T-cell (primary cell): ENCODE measurements at places on chromosomes 7 and 10.
A peak's percentile ranks its signal among the peaks of the same experiment; 100 is the strongest.

- DNase-seq: no peak
Measured at GRCh38 chr7:36607721-36608095, 116.6 kb downstream of the AOAH start.

GRCh38 chr7:47968847-47969774 lies 10.3 kb downstream of the HUS1 start:
- DNase-seq: peak; percentile 6

DNA sequence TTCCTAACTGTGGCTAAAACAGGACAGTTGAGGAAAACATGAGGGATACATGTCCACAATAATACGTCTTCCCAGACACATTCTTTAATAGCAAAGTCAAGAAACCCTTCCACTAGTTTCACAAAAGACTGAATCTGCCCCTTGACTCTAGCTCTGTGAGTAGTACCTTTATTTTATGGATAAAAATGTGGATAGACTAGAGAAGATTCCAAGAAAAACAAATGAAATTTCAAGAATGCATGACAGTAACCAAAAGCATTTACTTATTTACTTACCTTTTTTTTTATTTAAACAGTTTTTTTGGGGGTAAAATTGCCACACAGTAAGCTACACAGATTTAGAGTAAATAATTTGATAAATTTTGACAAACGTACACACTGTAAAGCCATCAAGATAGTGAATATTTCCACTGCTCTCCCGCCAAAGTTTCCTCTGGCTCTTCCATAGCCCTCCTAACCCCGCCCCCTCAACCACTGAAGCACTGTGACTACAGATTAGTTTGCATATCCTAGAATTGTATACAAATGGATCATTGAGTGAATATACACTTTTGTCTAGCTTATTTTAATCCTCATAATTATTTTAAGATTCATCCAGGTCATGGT lies 420.4 kb upstream of the ZMIZ1 start:
- DNase-seq: no peak

DNA sequence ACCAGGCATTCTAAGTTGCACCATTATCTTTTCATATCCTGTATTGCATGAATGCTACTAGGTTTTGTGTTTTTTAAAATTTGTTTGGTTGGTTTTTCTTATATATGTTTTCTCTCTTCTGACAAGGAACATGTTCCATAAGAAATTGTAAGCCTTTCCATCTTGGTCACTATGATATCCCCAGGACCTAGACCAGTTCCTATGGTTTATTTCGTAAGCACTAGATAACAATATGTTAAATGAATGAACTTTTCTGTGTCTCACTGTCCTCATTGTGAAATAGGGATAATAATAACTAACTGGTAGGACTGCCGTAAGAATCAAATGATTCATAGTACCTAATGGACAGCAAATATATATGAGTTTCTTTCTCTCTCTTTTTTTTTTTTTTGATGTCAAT lies 146.3 kb downstream of the SEMA3E start:
- no peak for DNase-seq

GRCh38 chr10:96096958-96097357 lies 33.1 kb upstream of the ZNF518A start:
- DNase-seq: no peak
